Left lung (tissue), 14 donors: ENCODE measurements at places on chromosomes 4 and X. TPM values are rescaled to one million over a fixed set of nuclear protein-coding genes. Genes with fewer than 3 reads are reported as not detected.

DNA sequence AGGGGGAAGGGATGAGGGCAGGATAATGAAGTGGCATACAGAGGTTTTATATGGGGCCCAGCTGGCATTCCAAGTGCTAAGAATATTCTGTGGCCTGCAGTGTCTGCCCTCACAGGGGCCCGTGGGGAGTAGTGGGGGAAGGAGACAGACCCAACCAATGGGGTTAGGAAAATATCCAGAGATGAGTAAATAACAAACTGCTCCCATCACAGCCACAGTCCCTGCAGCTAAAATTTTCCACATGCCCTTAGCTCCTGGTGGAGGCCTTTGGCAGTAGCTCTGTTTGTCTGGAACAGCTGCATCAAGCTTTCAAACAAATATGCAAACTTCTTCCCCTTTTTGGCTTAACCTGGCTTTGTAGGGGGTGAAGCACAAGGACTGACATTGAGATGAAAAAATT, 3.1 kb downstream of the SRPX2 start:
- no peaks in the 10 kb centered on the region for H3K4me1 ChIP-seq
- no peaks in the 10 kb centered on the region for H3K27me3 ChIP-seq
- no peak overlapping the region for H3K4me3 ChIP-seq
- no peak for DNase-seq

GRCh38 chrX:121103381-121103780, 56.0 kb downstream of the GLUD2 start:
- no peaks in the 10 kb centered on the region for H3K27me3 ChIP-seq
- DNase-seq: no peak
- no peaks in the 10 kb centered on the region for H3K4me1 ChIP-seq
- H3K27ac ChIP-seq: no peak overlapping the region
- no peaks in the 10 kb centered on the region for H3K36me3 ChIP-seq

Gene TLR1
- 59.8 TPM for total RNA-seq

- H3K27ac ChIP-seq: no peak overlapping the region
- H3K4me3 ChIP-seq: no peak overlapping the region
- no peaks in the 10 kb centered on the region for H3K36me3 ChIP-seq
- no peaks in the 10 kb centered on the region for H3K27me3 ChIP-seq
- no peaks in the 10 kb centered on the region for H3K4me1 ChIP-seq
- DNase-seq: no peak
Observed at GRCh38 chr4:26131711-26132110, 189.1 kb upstream of the RBPJ start.

- no peaks in the 10 kb centered on the region for H3K36me3 ChIP-seq
- DNase-seq: no peak
- no peak overlapping the region for H3K4me3 ChIP-seq
- no peaks in the 10 kb centered on the region for H3K27me3 ChIP-seq
- no peak overlapping the region for H3K27ac ChIP-seq
Observed at GRCh38 chrX:18065956-18066355, 154.7 kb downstream of the BEND2 start.

- no peak overlapping the region for H3K27ac ChIP-seq
- H3K4me1 ChIP-seq: no peaks in the 10 kb centered on the region
- H3K27me3 ChIP-seq: no peaks in the 10 kb centered on the region
- DNase-seq: no peak
- H3K4me3 ChIP-seq: no peak overlapping the region
Observed at GRCh38 chrX:39450234-39450977, 647.4 kb downstream of the BCOR start.

GRCh38 chr4:15684498-15684897, 2.9 kb downstream of the FAM200B start:
- no peak overlapping the region for H3K27ac ChIP-seq
